Activated T-helper 9 cell treated with anti-CD3 and anti-CD28 coated beads, Interleukin-2, amount 50 U/mL, for 16 hours (primary cell): ENCODE measurements at places on chromosomes 12 and 14.

DNA sequence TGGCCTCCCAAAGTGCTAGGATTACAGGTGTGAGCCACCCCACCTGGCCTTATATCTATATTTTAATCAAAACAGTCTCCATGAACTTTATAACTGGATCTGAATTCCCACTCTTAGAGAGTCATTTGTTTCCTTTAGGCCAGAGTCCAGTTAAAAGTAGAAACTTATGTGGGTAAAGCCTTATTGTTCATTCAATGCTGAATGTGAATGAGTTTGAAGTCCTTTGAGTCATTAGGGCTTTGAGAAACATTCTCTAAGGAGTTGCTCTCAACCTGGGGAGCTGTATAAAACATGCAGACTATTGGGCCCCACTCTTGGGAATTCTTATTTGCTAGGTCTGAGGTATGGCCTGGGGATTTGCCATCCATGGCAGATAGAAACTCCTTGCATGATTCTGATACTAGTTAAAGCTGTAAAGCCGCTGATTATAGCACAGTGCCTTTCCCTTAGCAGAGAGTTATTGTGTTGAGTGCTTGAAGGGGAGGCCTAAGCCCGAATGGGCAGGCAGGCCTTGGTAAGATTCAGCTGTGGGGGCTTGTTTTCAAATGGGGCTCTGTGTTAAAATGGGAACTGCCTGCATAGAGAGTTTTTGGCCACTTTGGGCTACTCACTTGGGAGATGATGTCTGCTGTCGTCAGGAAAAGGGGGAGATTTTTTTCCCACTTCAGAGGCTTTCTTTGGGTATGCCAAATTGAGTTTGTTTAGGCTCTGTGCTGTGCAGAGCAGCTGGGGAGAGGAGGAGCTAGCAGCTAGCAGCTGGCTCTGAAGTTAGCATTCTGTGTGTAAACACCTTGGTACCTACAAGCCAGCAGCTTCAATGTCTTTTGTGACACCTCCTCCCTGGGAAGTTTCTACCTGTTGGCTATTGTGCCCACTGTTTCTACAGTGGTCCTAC lies 117.5 kb downstream of the DACT1 start:
- DNase-seq = no peak

DNA sequence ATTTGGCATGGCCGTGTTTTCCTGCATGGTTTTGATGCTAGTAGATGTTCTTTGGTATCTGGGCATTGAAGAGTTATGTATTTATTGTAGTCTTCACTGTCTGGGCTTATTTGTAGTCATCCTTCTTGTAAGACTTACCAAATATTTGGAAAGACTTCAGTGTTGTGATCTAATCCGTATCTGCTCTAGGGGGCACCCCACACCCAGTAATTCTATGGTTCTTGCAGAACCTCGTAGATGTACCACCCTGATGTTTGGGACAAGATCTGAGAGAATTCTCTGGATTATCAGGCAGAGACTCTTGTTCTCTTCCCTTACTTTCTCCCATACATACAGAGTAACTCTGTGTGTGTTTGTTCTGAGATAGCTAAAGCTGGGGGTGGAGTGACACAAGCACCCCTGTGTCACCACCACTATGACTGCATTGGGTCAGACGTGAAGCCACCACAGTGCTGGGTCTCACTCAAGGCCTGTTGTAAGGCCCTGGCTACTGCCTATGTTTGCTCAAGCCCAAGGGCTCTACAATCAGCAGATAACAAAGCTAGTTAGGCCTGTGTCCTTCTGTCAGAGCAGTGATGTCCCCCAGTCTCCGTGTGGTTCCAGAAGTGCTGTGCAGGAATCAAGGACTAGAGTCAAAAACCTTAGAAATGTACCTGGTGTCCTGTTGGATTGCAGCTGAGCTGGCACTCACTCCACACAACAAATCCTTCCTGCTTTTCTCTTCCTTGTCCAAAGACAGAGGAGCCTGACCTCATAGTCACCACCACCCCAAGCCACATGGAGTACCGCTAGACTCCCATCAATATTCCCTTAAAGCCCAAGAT lies 9.6 kb downstream of the RDH16 start:
- no peak for DNase-seq

GRCh38 chr14:104750056-104750752 lies 2.7 kb upstream of the SIVA1 start:
- no peak for DNase-seq

DNA sequence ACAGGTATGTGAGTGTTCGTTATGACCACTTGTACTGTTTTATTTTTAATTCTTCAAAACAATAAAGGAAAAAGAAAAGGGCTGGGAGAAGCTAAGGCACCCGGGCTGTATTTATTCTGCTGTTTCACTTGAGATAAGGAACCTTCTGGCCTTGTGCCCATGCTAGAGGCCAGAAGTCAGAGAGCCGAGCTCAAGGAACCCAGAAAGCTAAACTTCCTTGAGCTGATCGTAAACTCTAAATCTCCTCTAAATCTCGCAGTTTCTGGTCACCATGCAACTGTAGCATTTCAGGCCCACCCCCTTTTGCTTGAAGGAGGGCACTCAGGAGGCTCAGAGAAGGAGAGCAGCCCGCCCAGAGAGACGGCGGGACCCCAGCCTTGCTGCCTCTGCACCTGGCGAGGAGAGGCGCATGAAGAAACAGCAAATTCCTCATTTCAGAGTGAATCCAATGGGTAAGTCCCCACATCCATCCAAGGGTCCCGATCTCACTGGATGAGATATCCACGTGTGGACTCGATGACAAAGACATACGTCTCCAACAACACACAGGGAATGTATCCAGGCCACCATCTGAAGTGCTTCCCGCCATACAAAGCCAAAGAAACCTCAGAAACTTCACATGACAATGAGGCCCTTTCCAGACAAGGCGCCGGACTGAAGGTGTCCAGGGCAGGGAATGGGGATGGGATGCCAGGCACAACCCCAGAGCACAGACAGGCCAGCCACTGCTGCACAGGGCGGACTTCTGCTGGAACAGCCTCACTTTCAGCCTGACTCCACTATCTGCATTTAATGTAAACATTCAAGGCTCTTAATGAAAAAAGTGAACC lies 14.6 kb downstream of the CCDC88C start:
- DNase-seq = no peak

- DNase-seq = no peak
Observed at GRCh38 chr12:22598141-22598762, 26.7 kb upstream of the ETNK1 start.
